ENCODE measurements at places on chromosomes 1 and 21. TPM values are rescaled to one million over a fixed set of nuclear protein-coding genes. Genes with fewer than 3 reads are reported as not detected.

- H3K36me3 ChIP-seq, result no peaks in the 10 kb centered on the region
- peak overlapping the region; percentile 82 for H3K4me3 ChIP-seq
- peaks cover 7% of the 10 kb centered on the region for H3K27me3 ChIP-seq
- H3K4me1 ChIP-seq, result peaks cover 12% of the 10 kb centered on the region
Measured at GRCh38 chr21:42512346-42513034, 1.2 kb upstream of the SLC37A1 start.

PLCH2 gene
- total RNA-seq, result not detected

GRCh38 chr1:205600085-205600484 lies 31.7 kb downstream of the ELK4 start:
- peak overlapping the region; percentile 98 for H3K27ac ChIP-seq
- DNase-seq, result no peak
- H3K27me3 ChIP-seq, result peaks cover 15% of the 10 kb centered on the region

- H3K27ac ChIP-seq, result peak overlapping the region; percentile 3
- no peak for DNase-seq
- peak overlapping the region; percentile 53 for H3K4me3 ChIP-seq
- peaks cover 35% of the 10 kb centered on the region for H3K4me1 ChIP-seq
Measured at GRCh38 chr1:186683652-186684410, 3.6 kb upstream of the PTGS2 start.

DNA sequence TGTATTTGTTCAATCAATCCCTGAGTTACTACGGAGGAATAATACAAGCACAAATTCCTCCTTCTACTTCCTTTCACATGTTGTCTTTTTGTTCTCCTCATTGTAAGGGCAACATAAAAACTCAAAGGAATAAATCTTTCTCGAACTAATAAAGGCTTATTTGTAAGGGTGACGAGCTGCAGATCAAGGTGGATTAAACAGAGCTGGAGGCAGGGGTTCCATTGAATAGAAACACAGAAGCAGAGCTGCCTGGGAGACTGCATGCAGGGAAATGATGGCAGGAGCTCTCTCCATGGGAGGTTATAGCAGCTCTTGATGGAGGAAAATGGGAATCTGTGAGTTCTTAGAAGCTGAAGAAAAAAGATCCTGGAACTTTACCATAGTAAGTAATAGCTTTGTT lies 160.2 kb downstream of the CYYR1 start:
- H3K27me3 ChIP-seq, result peaks cover 3% of the 10 kb centered on the region
- H3K4me3 ChIP-seq, result no peak overlapping the region
- peaks cover 10% of the 10 kb centered on the region for H3K4me1 ChIP-seq
- DNase-seq, result no peak
- no peak overlapping the region for H3K27ac ChIP-seq

MYOM3 gene
- total RNA-seq, result 0.59 TPM

ARHGAP30 gene
- 0.23 TPM for total RNA-seq
